Panc1 (cell line): ENCODE measurements at places on chromosomes 13 and 19. TPM values are rescaled to one million over a fixed set of nuclear protein-coding genes. Genes with fewer than 3 reads are reported as not detected.

DNA sequence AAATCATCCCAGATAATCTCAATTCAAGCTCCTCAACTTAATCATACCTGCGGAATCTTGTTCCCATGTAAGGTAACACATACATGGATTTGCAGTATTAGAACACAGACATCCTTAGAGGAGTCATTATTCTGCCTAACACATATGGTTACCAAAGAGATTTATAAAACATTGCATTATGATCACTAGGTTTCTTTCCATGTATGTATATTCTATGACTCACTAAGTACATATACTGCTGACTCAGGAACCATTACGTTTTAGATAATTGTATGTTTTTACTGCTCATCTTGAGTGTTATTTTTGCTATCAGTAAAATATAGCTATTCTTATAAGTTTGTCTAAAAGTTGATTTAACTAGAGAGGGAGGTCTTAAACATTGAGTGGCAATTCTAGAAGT lies 182.9 kb downstream of the SLITRK6 start:
- no peaks in the 10 kb centered on the region for H3K27me3 ChIP-seq
- H3K36me3 ChIP-seq = no peaks in the 10 kb centered on the region
- DNase-seq = no peak
- no peak overlapping the region for H3K4me3 ChIP-seq

- H3K4me3 ChIP-seq = no peak overlapping the region
- H3K27ac ChIP-seq = no peak overlapping the region
- no peak for DNase-seq
- no peaks in the 10 kb centered on the region for H3K36me3 ChIP-seq
- H3K27me3 ChIP-seq = no peaks in the 10 kb centered on the region
These were observed 10.7 kb downstream of the IL17D start for GRCh38 chr13:20714161-20714560.

DNA sequence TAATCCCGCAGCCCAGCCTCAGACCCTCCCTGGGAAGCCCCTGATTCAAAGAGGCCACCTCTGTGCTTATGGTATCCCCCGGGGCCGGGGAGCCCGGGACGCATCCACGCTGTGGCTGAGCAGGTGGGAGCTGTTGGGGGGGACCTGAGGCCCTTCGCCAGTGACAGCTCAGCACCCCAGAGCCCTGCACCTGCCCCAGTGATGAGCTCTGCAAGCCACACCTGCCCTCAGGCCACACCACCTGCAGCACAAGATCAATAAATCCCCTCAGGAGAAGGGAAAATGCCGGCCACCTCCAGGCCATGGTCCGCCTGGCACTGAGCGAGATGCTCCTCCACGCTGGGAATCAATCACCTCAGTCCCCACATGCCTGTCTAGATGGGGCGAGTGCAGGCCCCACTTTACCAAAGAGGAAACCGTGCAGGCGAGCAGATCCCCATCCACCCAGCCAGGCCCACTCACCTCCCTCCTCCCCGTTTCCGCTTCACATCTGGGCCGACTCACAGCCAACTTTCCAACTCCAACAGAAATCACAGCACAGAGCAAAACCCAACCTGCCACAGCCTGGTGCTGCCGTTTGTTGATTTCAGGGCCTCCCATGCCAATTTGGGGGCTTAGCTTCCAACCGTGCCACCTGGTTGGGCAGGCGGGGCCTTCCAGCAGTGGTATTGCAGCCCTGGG lies 12.8 kb downstream of the MOB3A start:
- DNase-seq = no peak
- H3K27me3 ChIP-seq = no peaks in the 10 kb centered on the region
- no peaks in the 10 kb centered on the region for H3K36me3 ChIP-seq

DNA sequence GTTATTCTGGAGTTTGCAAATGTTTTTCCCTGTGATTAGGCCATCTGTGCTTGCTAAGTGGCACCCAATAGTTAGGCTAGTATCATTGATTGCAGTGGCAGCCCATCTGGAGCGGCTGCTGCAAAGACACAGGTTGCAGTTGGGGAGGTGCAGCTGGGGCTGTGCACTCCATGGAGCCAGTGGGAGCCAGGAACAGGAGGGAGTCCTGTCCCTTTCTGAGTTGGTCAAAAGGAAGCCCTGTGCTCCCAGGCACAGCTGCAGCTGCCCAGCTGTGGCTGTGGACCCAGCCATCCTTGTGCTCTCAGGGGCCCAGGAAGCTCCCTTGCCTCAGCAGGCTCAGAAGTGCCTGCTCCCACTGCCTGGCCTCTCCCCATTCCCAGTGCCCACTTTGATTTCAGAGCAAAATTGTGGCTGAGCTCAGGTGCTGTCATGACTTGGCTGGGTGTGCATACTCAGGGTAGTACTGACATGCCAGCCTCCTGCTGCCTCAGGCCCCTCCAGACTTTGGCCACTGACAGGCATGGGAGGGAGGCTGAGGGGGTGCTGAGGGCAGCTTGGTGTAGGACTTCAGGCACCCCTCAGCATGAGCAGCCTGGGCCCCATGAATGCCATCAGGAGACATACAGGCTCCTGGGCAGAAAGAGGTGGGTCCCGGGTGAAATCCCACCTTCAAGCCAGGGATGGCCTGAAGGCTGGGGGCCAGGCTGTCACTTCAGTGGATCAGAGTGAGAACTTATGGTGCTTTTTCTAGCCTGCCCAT lies 270.6 kb downstream of the PCDH20 start:
- no peak overlapping the region for H3K27ac ChIP-seq
- no peaks in the 10 kb centered on the region for H3K27me3 ChIP-seq
- no peaks in the 10 kb centered on the region for H3K36me3 ChIP-seq

DNA sequence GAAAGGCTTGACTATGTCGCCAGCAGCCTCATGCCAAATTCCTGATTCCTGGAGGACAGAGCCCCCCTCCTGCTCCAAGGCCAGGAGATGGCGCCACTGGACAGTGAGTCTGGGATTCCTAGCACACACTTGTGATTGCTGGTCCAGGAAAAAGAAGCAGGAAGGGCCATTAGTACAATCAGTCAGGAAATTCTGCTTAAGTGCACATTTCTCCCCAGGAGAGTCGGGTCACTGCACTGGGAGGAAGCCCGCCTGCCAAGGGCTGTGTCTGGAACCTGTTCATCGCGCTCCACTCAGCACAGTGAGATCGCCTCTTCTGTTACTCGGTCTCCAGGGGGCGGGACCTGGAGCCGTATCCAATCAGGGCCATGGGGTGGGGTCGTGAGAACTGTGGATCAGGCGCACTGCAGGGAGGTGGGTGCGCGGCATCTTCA lies 65.1 kb downstream of the ZNF823 start:
- no peak for DNase-seq
- H3K4me3 ChIP-seq = no peak overlapping the region
- H3K27me3 ChIP-seq = no peaks in the 10 kb centered on the region
- no peak overlapping the region for H3K27ac ChIP-seq
- H3K36me3 ChIP-seq = no peaks in the 10 kb centered on the region
- no peaks in the 10 kb centered on the region for H3K4me1 ChIP-seq

DNA sequence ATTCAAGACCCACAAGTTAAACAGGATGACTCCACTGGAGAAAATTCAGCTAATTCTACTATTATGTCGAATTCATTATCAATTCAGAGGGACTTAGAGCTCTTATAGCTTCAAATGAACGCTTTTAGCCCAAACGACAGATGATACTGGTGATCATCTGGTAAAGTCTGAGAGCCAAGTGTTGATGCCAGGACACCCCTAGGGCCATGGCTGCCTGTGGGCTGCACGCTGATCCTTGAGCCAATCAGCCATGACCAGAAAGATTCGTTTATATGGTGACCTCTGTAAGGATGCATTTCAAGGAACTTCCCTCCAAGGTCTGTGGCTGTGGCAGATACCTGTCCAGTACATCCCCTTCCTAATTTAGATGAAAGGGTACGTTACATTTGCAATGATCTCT lies 10.9 kb downstream of the MEDAG start:
- H3K36me3 ChIP-seq = no peaks in the 10 kb centered on the region
- H3K27me3 ChIP-seq = no peaks in the 10 kb centered on the region
- no peak overlapping the region for H3K27ac ChIP-seq
- H3K4me1 ChIP-seq = no peaks in the 10 kb centered on the region
- no peak overlapping the region for H3K4me3 ChIP-seq

DNA sequence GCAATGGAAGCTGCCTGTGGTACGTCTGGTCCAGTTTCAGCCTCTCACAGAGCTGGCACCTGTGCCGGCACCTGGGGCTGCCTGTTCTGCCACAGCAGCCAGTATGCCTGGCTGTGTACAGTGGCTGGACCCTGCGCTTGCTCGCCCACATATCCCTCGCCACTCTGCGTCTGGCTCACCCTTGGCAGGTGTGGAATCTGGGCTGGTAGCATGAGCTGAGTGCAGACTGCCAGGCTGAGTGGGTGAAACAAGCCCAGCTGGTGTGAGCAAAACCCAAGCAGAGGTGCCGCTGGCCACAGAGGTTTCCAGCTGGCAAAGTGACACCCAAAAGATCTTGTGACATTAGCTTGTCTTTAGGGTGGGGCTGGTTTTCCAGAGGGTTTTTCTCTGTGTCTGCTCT lies 80.7 kb downstream of the ING1 start:
- no peaks in the 10 kb centered on the region for H3K27me3 ChIP-seq
- H3K4me1 ChIP-seq = no peaks in the 10 kb centered on the region
- DNase-seq = no peak
- no peak overlapping the region for H3K27ac ChIP-seq
- no peaks in the 10 kb centered on the region for H3K36me3 ChIP-seq
- no peak overlapping the region for H3K4me3 ChIP-seq

DNA sequence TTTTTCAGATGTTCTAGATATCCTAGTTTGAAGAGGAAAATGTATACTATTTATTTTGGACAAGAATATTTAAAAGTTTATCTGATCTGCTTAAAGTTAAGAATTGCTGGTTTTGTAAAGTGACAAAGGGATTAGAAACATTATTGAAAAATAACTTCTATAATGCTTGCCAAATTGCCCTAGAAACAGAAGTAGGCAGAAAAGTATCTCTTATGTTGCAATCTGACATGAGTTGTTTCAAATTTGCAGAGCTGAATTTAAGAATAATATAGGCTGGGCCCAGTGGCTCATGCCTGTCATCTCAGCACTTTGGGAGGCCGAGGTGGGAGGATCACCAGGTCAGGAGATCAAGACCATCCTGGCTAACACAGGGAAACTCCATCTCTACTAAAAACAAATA lies 777.1 kb downstream of the LIG4 start:
- no peaks in the 10 kb centered on the region for H3K27me3 ChIP-seq
- H3K27ac ChIP-seq = no peak overlapping the region
- no peaks in the 10 kb centered on the region for H3K4me1 ChIP-seq
- H3K36me3 ChIP-seq = no peaks in the 10 kb centered on the region

DNA sequence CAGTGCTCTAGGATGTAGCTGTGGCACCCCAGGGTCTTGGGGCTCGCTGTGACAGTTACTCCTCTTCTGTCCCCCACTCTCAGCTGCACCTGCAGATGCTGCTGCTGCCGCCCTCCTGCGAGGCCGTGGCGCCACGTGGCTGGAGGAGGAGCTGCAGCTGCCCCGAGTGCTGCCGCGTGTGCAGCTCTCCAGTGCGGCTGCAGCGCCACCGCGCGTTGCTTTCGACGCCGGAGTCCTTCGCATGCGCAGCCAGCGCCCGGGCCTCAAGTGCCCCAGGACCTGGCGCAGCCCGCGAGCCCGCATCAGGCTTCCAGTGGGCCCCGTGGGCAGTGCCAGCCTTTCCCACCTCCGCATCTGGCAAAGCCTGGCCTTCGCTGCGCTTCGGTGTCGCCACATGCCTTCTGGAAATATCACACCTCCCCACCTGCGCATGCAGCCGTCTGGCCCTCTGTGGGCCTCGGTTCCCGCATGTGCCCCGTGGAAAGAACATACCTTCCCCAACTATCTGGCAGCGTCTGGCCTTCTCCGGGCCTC lies 692 bp upstream of the ZNF580 start:
- DNase-seq = no peak
- H3K27ac ChIP-seq = peak overlapping the region; percentile 92
- H3K4me1 ChIP-seq = peaks cover 37% of the 10 kb centered on the region
- peaks cover 13% of the 10 kb centered on the region for H3K36me3 ChIP-seq
- no peaks in the 10 kb centered on the region for H3K27me3 ChIP-seq

DNA sequence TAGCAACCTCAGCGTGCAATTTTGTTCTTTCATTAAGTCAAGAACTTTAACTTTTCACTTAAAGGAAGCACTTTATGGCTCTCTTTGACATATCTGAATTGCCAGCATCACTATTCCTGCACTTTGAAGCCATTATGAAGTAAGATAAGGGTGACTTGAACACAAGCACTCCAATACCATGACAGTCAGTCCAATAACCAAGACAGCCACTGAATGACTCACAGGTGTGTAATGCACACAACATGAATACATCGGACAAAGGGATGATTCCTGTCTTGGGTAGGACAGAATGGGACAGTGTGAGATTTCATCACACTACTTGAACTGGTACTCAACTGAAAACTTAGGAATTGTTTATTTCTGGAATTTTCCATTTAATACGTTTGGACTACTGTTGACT lies 233.7 kb upstream of the IPO5 start:
- DNase-seq = no peak
- no peaks in the 10 kb centered on the region for H3K27me3 ChIP-seq
- no peak overlapping the region for H3K27ac ChIP-seq
- no peak overlapping the region for H3K4me3 ChIP-seq

IL11 gene
- total RNA-seq = 4.4 TPM

SIX5 gene
- 38.7 TPM for total RNA-seq

IGFL3 gene
- not detected for total RNA-seq

NLRP4 gene
- not detected for total RNA-seq

KLK11 gene
- total RNA-seq = not detected

KIR3DL2 gene
- not detected for total RNA-seq
